ENCODE measurements at places on chromosomes 12 and 14.

GRCh38 chr12:15700595-15700994, 88.6 kb downstream of the EPS8 start:
- DNase-seq, result no peak

DNA sequence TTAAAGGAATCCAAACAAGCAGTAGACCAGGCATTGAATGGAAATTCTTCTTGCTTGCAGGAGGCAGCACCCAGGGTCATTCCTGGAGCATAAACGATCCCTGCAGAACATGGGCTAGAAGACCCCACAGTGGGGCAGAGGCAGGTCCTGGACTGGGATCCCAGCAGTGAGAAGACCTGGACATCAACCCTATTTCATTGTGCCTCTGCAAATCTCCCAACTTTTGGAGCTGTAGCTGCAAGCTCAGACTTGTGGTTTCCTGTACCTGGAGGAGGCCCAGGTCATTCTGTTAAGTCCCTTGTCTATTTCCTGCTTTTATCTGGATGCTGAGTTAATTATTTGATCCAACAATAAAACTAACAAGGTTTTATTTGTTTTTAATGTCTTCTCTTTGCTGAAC, 61.7 kb downstream of the CALM1 start:
- no peak for DNase-seq

DNA sequence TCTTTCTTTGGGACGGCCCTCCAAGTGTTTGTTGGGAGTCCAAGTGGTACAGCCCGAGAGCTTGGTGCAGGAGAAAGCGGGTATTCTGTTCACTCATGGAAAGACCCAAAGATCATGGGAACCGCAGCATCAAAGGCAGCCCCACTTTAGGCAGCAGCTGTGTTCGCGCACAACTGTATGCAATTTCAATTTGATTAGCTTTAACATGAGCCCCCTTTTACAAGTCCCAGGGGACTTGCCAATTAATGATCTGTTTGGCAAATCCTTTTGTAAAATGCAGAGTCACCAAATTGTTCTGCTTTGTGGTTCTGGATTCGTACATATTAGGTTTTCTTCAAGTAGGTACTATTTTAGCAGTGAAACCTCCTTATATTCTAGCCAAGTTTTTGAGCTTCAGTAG, 217.7 kb downstream of the AACS start:
- no peak for DNase-seq

GRCh38 chr12:119748497-119748896, 80.6 kb downstream of the PRKAB1 start:
- DNase-seq, result no peak

- DNase-seq, result no peak
Measured at GRCh38 chr12:30880813-30881212, 45.7 kb upstream of the TSPAN11 start.

GRCh38 chr12:82758749-82759330, 72.1 kb downstream of the TMTC2 start:
- DNase-seq, result no peak

DNA sequence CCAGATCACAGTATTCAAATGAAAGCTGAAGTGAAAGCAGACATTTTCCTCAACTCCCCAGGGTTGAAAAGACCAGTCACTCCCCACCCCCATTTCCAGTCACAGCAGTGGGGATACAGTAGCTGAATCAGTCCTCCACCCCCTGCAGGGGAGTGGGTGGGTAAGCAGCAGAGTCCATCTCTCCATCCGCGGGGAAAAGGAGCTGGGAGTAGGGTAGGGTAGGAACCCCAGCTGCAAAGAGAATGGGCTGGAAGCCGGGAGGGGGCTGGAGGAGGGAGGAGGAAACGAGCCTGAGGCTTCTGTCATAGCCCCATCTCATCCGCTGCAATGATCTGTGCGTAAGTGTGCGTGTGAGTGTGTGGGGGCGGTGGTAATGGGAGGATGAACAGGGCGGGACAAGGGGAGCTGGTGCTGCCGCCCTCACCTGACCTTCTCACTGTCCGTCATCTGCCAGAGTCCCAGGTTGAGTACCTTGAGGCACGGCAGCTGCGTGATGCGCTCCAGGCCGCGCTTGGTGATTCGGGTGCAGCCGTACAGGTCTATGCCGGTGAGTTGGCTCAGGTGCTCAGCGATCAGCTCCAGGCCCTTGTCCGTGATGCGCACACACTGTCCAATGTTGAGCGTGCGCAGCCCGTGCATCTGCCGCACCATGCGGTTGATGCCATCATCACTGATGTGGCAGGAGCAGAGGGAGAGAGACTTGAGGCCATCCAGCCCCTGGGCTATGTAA, 1.8 kb downstream of the FBXL14 start:
- no peak for DNase-seq

GRCh38 chr14:100307766-100308426, 1.7 kb upstream of the SLC25A29 start:
- no peak for DNase-seq

- no peak for DNase-seq
Measured at GRCh38 chr12:114272605-114273004, 133.3 kb downstream of the TBX5 start.

DNA sequence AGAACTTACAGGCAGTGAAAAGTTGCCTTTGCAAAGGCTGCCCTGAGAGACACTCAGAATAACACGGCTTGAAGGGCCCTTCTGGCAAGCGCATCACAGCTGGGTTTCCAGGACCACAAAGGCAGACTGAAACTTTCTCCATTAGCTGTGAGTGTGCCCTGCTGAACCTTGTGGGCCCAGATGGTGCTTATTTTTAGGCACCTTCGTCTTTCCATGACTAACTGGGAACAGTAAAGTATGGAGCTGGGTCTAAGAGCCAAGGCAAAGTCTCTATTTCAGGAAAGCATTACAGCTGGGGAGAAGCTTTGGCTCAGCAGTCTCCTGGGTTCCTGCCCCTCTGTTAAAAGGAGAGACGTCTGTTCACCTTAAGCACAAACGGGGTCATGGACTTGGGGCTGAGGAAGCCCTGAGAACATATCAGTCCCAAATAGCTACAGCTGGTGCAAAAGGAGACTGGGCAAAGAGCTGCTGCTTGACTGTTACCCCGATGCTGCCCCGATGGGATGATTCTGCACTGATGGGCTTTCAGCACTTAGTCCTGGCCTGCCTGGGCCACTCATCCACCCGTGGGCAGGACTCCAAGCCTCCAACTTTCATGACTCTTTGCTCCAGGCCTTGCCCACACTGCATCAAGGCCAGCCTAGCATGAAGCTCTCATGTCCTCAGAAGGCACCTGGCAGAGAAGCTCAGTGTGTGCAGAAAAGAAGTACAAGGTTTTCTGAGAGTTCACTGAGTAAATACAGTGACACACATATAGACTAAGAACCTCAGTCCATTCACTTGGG, 248.3 kb downstream of the PHLDA1 start:
- no peak for DNase-seq

DNA sequence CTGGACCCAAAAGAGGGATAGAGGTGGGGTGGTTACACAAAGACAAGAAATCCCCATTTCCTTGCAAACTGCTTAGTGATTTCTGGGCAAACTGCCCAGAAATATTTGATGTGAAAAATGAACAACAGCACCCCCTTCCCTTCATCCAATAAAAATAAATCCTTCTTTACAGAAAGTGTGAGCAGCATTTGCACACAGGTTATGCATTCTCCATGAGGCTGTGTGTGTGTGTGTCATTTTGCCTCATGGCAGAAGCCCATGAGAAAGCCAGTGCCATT, 17.2 kb upstream of the NRXN3 start:
- DNase-seq, result no peak

GRCh38 chr12:79423560-79423959, 267.2 kb downstream of the PAWR start:
- DNase-seq, result no peak

DNA sequence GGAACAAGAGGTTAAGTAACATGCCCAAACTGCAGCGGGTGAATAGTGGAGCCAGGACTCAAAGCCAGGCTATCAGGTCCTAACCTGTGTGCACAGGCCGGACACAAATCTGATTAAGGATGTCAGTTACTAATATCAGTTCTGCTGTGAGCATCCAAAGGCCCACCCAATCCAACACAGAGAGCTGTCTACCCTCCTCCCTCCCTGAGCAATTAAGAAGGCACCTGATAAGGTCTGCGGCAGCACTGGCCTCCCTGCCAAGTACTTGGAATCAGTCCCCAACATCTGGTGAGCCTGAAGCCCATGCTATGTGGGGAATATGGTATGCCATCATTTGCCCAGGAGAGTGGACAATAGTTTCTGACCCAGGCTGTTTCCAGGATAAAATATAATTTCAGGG, 3.9 kb downstream of the HEBP1 start:
- DNase-seq, result no peak

DNA sequence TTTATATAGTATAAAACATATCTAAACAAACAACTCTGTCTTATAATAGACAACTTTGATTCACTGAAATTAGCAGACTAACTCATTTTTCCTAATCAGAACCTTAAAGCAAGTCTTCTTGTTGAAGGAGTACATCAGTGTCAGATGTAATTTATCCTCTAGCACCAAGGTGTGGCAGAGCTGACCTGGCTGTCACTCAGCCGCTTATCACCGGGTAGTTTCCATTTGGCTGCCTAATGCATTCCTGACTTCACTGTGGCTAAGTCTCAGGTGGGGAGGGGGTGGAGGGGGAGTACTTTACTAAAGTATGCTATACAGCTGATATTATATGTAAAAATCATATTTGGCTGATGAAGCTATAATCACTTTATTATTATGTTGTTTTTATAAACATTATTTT, 339.9 kb upstream of the RGS6 start:
- DNase-seq, result no peak

GRCh38 chr14:55582746-55583145, 2.7 kb downstream of the KTN1 start:
- DNase-seq, result no peak

DNA sequence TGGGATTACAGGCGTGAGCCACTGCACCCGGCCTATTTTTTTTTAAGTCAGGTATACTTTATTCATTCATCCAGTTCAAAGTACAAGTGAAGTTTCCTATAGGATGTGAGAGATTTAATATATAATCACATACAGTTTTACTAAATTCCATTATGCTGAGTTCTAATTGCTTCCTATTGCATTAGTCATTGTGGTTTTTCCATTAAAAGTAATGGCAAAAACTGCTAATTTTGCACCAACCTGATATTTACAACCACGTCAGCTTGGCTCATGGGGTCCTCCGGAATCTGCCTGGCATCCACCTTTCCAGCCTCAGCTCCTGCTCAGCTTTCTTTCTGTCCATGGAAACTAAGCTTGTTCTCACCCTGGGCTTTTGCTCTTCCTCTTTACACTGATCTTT, 67.0 kb upstream of the CSRP2 start:
- no peak for DNase-seq

- DNase-seq, result no peak
Measured at GRCh38 chr14:72845683-72846082, 48.2 kb downstream of the DPF3 start.

DNA sequence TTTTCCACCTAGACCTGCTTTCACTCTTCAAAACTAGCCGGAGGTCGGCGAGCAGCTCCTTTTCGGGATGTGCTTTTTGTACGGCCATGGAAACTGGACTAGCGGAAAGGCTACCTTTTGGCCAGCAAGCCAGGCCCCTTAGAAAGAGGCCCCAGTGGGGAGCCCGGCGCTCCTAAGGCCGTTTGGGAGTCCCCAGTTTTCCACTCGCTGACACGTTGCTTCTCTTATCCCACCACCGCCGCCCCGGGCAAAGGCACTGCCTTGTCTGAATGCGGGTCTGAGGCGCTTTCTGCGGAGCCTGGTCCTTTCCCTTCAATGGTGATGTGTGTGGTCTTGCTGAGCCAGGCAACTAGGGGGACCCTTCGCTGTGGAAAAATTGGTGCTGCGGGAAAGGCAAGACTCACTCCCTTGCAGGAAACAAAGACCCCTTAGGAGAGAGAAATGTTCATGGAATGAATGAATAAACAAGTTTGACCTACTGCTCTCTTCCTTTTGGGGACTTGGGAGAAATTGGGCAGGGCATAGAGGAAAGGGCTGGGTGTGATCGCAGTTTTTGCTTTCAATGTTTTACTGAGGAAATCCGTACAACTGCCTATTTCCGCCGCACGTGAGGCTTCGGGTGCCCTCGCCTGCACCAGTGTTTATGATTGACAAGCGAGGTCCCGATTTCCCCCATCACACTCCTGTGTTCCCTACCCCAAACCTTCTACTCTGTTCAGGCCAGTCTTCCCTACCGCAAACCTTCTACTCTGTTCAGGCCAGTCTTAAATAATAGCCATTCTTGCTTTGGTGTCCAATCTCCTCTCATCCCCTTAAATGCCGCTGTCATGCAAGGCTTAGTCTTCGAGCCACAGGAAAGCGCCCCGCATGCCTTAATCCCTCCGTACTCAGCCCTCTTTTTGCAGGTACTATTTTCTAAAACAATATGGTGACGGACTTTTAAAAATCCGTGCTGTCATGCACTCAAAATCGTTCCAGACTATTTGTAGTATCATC, 1.0 kb upstream of the SLC38A2 start:
- peak; percentile 78 for DNase-seq

DNA sequence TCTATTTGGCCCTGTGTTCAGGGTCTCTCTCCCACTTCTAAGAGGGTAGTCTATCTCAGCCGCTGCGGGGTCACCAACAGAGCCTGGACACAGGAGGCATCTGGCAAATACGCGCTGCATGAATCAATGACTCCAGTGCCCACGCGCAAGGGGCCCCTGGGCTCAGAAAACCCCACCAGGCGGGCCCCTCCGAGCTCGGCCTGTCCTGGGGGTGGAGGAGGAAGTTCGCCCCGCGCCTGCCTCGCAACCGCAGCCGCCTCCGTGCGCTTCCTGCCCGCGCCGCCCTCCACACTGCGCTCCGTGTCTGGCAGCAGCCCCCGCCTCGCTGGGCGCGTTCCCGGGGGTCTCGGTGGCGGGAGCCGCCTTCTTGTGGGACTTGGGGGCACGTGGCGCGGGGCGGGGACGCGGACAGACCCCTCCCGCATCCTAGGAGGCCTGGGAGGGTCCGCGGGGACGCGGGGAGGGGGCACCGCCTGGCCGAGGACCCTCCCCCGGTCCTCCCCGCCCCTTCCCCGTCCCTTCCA, 811 bp upstream of the FBRSL1 start:
- no peak for DNase-seq

GRCh38 chr12:51883295-51883694, 4.6 kb upstream of the ANKRD33 start:
- no peak for DNase-seq

DNA sequence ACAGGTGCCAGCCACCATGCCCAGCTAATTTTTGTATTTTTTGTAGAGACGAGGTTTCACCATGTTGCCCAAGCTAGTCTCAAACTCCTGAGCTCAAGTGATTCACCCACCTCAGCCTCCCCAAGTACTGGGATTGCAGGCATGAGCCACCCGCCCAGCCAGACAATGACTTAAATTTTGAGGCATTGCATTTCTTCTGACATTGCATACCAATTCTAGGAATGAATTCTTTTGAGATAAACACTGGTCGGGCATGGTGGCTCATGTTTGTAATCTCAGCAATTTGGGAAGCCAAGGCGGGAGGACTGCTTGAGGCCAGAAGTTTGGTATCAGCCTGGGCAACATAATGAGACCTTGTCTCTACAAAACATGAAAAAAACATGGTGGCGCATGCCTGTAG, 2.5 kb upstream of the CELA1 start:
- DNase-seq, result no peak

All from NCI-H1930 (cell line).